ENCODE measurements at places on chromosomes 11 and 22. TPM values are rescaled to one million over a fixed set of nuclear protein-coding genes. Genes with fewer than 3 reads are reported as not detected.

Gene WBP2NL
- total RNA-seq: not detected

Gene LYVE1
- 0.27 TPM for total RNA-seq

DNA sequence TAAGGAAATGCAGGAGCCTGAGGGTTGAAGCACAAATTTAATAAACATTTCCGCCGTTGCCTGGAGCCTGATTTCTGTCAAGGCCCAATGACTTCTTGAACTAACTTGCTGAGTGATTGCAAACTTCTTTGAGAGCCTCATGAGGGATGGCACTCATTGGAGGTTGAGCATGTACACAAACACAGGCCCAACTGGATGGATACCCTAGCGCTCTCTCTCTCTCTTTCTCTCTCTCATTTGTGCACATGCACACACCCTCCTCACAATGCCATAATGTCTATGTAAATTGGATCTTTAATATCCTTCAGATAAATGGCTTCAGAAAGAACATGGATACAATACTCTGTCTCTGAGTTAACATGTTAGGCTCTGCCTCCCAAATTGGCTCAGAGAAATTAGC lies 597.7 kb upstream of the CADM1 start:
- no peak for DNase-seq

- no peak for DNase-seq
These were observed 8.7 kb downstream of the POU2AF1 start for GRCh38 chr11:111370270-111370901.

DNA sequence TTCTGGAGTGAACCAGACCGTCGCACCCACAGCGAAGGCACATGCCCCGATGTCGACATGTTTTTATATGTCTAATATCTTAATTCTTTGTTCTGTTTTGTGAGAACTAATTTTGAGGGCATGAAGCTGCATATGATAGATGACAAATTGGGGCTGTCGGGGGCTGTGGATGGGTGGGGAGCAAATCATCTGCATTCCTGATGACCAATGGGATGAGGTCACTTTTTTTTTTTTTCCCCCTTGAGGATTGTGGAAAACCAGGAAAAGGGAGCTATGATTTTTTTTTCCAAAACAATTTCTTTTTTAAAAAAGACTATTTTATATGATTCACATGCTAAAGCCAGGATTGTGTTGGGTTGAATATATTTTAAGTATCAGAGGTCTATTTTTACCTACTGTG lies 49.2 kb upstream of the OR4B1 start:
- peak; percentile 14 for DNase-seq

DNA sequence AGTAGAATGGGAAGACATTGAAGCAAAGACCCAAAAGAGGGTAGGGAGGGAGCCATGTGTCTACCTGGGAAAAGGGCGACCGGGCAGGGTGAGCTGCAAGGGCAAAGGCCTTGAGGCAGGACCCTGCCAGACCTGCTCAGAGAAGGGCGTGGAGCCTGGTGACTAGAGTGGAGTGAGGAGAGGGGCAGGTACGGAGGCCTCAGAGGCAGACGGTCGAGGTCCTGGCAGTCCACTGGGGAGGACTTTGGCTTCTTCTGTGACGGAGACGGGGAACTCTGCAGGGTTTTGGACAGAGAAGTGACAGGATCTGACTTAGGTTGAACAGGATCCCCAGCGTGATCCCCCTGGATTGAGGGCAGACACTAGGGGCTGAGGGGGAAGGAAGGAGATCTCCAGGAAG lies 12.9 kb downstream of the RIBC2 start:
- no peak for DNase-seq

DNA sequence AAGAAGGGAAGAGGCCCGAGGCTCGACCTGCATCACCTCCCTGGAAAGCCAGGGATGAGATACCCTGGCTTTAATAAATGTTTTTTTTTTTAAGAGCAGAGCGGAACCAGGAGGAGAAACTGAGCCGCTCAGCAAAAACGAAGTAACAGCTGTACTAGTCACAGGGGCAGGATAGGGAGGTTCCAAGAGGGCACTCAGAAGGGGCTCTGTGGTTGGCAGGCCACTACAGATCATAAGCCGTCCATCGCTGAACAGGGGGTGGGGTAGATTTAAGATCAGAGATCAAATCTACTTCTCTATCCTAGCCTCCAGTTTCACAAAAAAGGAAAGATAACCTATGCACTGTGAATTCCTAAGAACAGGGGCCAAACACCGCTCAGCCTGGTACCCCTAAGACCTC lies 625 bp downstream of the EIF3D start:
- no peak for DNase-seq
